Activated CD8-positive, alpha-beta T cell treated with anti-CD3 and anti-CD28 coated beads for 36 hours (primary cell): ENCODE measurements at places on chromosomes 4 and X. TPM values are rescaled to one million over a fixed set of nuclear protein-coding genes. Genes with fewer than 3 reads are reported as not detected.
A peak's percentile ranks its signal among the peaks of the same experiment; 100 is the strongest.

PDE6B gene
- total RNA-seq, result 11.4 TPM

MAP7D2 gene
- total RNA-seq, result 0.20 TPM

HTR2C gene
- not detected for total RNA-seq

TMPRSS11A gene
- total RNA-seq, result not detected

KCNE5 gene
- 0.29 TPM for total RNA-seq

MAGEE1 gene
- total RNA-seq, result 4.4 TPM

PLP1 gene
- total RNA-seq, result not detected

DNA sequence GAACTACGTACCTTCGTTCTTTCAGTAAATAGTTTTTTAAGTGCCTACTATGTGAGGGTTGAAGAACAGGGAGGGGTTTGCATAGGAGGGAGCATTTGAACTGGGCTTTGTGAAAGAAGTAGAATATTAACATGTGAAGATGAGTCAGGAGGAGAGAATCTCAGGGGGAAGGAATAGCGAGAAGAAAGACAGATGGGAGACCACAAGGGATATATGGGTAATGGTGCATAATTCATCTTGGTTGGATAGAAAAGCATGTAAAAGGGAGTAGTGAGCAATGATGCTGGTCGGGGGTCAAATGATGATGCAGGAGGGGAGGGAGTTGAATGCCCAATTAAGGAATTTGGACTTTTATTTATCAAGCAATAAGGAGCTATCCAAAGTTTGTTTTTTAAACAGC is 52.7 kb downstream of the TMEM164 start:
- DNase-seq, result no peak

DNA sequence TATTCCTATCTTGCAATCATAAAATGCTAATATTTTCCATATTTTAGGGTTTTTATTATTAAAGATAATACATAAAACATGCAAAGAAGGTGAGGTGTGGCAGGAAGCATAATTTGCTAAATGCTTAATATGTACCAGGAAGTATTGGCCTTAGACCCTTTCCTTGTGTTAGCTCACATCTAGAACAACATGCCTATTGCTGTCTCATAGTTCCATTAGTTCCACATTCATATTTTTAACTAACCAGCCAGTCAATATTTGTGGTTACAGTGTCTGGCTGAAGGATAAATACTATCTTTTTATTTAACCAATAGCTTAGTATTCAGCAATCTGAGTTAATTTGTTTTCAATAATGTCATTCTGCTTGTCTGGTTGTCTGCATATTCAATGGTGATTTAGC is 432.6 kb downstream of the INPP4B start:
- DNase-seq, result no peak

DNA sequence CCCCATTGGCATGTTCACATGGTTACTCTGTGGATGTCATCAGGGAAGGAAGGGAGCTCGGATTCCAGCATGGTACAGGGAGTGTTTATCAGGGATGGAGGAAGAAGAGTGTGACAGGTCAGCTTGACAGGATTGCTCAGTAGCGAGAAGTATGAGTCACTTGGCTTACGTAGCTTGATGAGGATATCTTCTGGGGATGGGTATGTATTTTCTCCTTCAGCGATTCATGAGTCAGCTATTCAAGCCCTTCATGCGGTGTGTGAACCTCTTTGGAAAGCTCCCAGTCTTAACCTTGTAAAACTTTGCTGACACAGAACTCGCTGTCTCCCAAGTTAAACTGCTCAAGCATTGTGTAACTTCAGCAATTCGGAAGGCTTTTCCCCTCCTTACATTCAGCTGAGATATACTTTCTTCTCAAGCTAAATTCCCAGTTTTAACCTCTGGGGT is 275.4 kb downstream of the ARHGAP10 start:
- no peak for DNase-seq

GRCh38 chrX:115539841-115540240 is 21.1 kb upstream of the PLS3 start:
- DNase-seq, result no peak

DNA sequence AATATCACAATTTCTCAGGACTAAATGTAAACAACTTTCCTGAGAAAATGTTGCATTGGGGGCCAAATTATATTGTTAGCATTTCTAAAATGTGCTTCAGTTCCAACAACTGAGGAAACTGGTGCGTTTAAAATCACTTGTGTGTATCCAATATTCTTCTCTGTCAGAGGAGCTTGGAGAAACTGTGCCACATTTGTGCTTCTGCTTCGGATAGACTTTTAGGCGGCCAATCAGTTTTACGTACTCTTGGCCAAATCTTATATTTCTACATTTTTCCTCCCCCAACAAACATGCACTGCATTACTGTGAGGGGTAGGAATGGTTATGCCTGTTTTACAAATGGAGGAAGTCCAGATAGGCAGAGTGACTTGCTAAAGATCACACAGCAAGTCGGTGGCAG is 27.4 kb upstream of the TRPC5OS start:
- DNase-seq, result no peak

GRCh38 chr4:1510931-1511330 is 104.7 kb upstream of the NKX1-1 start:
- no peak for DNase-seq

DNA sequence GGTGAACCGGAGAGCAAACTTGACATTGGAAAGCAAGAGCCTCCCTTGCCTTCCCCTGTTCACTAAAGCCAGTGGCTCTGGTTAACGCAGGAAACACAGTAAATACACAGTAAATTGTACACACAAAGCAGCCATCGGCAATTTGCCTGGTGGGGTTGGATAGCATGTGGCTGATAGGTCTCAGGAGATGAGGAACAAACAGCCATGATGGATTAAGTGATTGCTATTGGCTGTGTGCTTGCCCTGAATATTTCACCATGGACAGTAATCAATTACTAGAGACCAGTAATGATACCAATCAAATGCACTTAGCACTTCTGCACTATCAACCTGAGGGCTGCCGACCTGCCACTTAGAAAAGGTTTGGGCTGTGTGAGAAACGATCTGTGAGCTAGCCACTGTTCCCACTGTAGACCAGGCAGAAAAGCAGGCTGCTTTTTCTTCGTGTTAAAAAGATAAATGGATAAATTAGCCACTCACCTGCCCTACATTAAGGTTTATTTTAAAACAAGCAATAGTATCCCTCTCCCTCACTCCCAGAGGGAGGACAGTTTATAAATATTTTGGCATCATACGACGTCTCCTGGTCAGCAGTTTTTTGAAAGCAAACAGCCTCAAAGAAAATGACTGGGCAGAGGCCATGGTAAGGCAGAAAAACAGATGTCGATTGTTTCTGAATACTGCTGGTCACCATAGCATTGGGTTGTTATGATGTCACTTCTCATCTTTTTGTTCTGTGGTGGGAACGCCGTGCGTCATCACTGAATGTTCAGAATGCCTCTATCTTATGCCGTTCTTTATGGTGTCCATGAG is 167.1 kb downstream of the MAML3 start:
- DNase-seq, result no peak

DNA sequence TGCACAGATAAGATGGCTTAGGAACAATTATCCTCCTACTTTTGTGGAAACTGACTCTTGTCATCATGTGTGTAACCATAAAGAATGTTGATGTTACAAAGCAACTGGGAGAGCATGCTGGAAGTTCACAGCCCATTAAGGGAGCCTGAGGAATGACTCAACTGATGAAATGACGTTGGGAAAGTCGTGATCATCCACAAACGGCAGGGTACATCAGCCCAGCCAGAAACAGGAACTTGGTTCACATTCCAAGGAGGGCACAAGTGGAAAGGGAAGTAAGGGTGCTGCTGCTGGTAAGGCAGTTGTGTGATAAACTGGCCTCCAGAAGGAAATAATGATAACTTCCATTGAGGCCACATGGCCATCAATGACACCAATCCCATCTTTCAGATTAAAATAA is 6.7 kb downstream of the TEC start:
- DNase-seq, result no peak

DNA sequence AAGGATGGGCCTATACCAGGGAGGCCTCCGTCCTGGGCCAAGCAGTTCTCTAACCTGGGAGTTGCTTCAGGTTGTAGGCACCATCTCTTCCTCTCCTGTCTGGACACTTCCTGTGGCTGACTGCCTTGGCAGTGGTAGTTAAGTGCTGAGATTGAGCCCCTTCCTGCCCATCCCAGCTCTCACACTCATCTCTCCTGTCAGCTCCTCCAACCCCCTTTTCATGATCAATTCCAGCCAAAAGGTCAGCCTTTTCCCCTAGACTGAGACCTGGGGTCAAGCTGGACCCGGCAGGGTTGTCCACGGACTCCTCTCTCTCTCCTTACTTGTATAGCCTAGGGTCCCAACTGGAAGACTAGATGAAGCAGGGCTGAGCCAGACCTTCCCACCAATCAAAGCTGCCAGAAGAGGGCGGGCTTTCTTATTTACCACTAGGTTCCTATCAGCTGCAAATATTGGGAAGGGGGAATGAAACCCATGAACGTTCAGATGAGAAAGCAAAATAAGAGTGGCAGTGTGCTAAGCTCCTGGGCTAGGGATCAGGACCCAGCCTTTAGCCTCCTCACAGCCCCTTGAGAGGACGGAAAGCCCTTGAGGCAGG is 34.5 kb downstream of the KDM5C start:
- DNase-seq, result no peak

GRCh38 chr4:139333046-139333445 is 30.8 kb upstream of the NDUFC1 start:
- no peak for DNase-seq

- DNase-seq, result peak; percentile 1
These were observed 831.5 kb downstream of the STIM2 start for GRCh38 chr4:27692158-27692557.

GRCh38 chrX:133627673-133628072 is 212.4 kb upstream of the GPC4 start:
- DNase-seq, result no peak

GRCh38 chr4:21203416-21203815 is 503.2 kb downstream of the PACRGL start:
- DNase-seq, result no peak

DNA sequence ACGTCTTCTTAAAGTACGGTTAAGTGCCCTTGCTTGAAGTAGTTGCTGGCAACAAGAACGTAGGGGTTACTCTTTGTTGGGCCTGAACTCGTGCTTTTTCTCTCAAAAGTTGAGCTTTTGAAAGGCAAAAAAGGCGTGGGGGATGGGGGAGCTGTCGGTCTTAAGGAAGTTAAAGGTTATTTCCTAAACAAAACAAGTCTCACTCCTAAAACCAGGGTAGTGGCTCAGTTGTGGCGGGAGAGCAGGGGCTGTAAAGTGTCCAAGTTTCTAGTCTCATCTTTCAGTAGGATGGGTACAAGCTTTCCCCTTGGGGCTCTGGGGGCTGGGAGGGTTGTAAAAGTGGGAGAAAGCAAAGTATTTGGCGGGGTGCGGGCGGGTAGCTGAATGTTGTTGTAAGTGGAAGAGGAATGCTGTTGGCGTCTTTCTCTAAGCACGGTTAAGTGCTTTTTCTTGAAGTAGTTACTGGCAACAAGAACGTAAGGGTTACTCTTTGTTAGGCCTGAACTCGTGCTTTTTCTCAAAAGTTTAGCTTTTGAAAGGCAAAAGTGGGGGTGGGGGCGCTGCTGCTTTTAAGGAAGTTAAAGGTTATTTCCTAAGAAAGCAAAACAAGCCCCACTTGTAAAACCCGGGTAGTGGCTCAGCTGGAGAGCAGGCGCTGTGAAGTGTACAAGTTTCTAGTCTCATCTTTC is 904 bp upstream of the WDR1 start:
- peak; percentile 76 for DNase-seq

DNA sequence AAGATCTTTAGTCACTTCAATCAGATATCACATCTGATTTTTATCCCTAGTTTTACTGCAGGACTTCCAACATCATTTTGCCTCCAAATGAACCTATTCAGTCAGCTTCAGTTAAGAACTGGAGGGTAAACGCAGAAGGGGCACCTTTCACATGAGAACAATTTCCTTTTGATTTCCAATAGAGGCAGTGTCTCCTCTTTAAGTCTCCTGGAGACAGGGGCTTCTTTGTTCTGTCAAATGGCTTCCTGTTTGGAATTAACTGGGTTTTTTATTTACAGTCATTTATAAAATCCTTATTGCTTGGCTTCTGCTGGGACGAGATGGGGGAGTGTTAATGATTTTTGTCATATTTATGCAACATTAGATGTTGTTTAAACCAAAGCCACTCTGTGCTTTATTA is 164.0 kb downstream of the STK32B start:
- no peak for DNase-seq

- peak; percentile 50 for DNase-seq
These were observed 108.3 kb downstream of the AFAP1 start for GRCh38 chr4:7831330-7831729.
